Keratinocyte (primary cell): ENCODE measurements at places on chromosomes 7 and 10. TPM values are rescaled to one million over a fixed set of nuclear protein-coding genes. Genes with fewer than 3 reads are reported as not detected.

The PPP1R3C gene
- polyA plus RNA-seq = 3.2 to 8.9 TPM (median 7.3 TPM) in 3 replicates

The ANXA7 gene
- 124 to 144 TPM (median 143 TPM) in 3 replicates for polyA plus RNA-seq

DNA sequence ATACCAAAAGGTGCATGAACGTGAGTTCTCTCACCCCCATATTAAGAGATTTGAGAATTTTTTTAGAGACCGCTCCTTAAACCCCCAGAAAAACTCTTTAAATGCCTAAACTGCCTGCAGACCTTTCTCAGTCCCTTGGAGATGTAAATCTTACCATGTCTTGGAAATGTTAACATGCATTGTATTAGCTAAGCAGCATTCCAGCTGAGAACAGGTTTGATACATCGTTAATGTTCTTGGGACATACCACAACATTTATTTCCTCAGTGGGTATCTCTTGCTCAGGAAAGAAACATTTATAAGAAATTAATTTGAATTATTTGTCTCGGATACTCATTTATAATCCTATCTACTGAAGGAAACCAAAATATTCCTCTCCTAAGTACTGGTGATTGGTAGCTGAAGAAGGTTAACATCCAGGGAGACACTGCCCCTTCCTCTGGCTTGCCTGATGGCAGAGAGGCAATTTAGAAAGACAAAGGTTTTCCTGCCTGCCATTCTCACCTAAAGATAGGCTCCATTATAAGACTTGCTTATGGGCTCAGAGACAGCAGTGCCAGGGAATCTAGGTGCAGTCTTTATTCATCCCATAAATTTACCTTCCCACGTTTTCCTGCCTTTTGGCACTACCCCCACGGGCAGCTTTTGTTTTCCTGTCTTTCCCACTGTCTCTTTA is 141.2 kb downstream of the COBL start:
- no peak for DNase-seq

DNA sequence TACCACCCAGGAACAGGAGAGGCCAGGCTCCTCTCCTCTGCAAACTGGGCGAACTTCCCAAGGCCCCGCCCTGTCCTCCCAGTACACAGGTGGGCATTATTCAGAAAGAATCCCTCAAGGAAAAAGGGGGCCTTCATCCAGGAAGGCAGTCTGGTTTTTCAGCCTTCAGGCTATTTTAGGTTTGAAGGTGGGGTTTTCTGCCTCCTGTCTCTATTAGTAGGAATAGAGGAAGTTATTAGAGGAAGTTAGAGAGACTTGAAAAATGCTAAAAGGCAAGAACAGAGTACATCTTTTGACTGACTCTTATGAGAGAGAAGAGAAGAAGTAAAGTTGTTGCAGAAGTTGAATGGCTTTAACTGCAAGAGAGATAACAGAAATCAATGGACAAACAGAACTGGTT is 250.9 kb upstream of the SORCS1 start:
- no peak for DNase-seq

DNA sequence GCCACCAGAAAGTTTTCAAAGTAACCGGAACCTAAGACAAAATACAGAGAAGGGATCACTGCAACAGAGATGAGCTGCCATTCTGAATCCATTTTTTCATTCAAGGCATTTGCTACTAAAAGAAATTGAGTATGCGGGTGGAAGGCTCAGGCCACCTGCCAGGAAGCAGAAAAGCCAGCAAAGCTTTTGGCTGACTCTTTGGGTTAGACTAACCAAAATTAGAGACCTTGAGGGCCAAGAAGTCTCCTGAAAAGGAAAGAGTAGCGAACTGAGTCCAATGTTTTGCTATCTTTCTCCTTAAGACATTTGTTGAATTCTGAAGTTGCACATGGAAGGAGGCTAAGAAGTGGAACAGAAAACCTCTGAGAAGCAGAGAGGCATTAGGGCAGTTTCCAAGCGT is 79.0 kb downstream of the FAS start:
- DNase-seq = no peak

The SUN3 gene
- polyA plus RNA-seq = not detected in 3 replicates

DNA sequence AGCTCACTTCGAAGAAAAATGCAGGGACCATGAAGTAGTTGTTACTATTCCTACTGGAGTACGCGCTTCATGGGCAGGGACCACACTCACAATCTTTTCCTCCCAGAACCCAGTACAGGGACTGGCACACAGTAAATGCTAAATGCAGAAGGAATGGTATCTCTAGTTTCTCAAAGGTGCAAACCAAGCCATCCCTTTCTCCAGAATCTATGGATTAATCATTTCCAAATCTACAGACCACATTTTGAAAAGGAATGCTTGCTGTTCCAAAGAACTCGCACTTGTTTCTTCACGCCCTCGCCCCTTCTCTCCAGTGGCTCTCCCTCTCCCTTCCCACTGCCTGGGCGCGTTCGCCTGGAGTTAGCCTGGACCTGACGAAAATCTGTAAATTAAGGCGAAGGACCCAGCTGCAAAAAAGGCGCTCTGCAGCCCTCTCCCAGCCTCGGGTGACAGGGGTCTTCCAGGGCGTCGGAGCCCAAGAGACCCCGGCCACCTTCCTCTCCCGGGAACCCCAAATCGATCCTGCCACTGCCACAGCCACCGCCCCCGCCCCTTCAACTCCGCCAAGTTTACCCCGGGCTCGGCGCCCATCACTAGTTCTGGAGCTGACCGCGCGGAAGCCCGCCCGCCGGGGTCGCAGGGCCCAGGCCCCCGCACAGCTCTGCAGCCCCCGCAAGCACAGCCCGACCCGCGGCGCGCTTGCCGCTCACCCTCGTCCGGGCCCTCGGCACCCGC is 527 bp downstream of the PDIA4 start:
- no peak for DNase-seq

DNA sequence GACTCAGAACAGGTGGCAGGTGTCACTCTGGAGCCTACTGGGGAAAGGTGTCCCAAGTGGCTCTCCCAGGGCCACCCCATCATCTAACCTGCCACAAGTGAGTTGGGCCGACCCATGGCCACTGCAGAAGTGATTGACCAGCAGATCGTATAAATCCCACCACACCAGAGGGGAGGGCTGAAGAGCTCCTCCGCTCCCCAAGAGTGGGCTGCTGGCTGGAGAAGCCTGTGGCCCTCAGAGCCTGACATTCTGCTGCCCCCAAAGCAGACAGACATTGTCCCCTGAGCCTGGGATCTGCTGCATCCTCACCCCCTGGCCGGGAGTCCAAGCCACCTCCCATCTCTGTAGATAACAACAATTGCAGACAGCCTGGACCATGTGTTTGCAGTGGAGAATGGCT is 36.7 kb downstream of the ANXA8 start:
- DNase-seq = no peak

DNA sequence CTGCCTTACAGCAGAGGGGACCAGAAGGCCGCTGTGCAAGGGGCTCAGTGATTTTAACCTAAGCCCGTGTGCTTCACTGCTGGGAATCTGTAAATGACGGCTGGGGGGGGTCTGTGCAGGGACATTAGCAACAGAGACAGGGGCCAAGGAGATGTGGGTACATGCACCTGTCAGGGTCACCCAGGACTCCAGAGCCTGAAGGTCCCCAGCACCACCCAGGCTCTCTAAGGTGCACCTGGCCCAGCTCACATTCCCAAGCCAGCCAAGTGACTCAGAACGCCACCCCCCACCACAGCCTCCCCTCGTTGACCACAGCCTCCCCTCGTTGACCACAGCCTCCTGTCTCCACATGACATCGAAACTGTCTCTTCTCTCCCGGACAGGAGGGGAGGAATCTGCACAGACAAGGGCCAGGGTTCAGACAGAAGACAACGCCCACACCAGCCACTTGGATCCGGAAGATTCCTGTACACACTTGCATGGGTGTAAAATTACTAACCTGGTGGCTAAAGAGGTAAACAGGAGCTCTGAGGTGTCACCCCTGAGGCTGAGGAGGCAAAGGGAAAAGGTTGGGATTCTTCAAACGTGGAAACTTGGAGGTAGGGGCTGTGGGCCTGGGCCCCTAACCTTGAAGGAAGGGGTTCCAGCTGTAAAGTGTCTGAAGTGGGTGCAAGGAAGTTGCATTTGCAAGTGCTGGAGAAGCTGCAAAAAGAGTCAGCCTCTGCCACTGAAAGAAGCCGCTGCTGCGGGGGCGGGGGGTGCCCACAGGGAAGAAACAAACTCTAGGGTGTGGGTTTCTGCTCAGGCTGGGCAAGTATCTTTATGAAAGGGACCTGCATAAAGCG is 27.0 kb downstream of the CALML3 start:
- peak; percentile 88 for DNase-seq
